ENCODE measurements at places on chromosomes 6 and 20.

DNA sequence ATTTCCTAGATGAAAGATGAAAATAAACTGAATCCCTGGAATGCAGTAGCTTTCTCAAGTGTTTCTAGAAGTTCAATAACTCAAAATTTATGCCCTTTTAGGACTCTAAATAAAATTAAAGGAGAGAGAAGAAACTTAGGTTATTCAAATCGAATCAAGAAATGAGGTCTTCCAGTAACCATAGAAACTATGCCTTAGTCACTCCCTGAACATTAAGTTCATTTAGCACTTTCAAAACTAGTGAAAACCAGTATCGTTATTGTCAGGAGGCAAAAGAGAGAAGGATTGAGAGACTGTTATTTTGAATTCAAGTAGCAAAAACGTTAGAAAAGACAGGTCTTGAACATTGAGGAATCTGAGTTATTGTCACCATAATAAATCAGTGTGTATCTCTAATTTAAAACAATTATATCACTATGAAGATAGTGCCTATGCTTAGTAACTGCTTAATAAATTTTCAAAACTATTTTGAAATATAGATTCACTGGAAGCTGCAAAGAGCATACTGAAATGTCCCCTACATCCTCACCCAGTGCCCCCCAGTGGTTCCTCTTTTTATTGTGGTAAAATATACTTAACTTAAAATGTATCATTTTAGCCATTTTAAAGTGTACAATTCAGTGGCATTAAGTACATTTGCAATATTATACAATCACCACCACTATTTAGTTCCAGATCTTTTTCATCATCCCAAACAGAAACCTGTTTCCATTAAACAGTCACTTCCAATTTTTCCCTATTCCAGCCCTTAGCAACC, 4.6 kb downstream of the RPP21 start:
- DNase-seq = no peak

DNA sequence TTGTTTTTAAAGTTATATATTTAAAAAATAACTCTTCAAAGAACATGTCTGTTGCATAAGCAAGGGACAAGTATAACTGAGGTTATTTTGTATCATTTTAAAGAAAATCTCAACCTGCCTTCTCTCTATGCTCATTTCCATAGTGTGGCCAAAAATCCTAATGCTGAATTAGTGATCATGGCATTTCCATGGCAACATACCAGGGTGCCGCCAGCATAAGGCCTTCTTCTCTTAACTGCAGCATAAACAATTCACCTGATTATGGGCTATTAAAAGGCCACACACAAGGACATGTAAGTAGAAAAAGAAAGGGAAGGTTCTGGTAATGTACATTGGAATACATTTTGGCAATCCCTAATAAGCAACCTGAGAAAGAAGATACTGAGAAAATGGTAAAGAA, 95.1 kb upstream of the RNF217 start:
- DNase-seq = no peak

- no peak for DNase-seq
Measured at GRCh38 chr6:26065952-26066380, 21.3 kb upstream of the HFE start.

- DNase-seq = no peak
Measured at GRCh38 chr6:4316867-4317400, 181.6 kb upstream of the ECI2 start.

DNA sequence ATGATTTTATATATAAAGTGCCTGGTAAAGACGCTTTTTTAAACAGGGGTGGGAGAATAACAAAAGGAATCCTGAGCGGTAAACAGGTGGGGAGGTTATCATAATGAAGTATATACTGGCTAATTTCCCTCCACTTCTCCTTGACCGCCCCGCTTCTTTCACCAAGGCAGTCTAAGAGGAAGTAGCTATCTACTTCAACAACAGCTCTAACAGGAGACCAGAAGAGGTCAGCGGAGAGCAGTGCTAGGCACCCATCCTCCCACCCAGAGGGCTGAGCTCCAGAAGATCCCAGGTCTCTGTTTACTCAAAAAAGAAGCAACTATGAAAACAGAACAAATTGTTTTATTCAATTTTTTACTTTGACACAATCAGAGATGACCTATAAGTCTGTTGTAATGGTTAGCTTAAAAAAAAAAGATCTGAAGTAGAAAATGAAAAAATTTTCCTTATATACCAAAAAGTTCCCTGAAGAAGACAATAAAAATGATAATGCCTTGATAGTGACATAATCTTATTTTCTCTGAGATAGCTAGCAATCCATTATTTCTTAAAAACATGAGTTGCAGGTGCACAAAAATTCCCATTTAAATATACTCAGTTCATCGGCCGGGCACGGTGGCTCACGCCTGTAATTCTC, 141.1 kb downstream of the PDSS2 start:
- DNase-seq = no peak

DNA sequence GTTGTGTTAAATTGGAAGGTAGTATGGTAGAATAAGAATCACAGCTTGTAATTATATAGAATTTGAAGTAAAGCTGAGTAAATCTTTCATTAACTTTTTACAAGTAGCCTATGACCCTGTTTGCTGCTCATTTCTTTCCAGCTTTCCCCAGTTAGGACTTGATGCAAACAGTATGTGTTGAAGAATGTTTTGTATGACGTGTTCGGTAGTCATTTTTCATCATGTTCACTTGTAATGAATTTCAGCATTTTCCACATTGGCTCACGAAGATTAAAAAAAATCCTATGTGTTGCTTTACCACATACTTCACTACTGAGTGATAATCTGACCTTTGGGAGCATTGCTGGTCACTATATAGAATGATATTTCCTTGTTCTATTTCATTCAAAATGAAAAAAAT, 162.4 kb downstream of the CDKAL1 start:
- no peak for DNase-seq

GRCh38 chr6:167244991-167245390, 46.1 kb upstream of the UNC93A start:
- DNase-seq = no peak

- no peak for DNase-seq
Measured at GRCh38 chr6:126027601-126028000, 41.3 kb downstream of the TRMT11 start.

GRCh38 chr6:131348572-131348971, 213.3 kb downstream of the AKAP7 start:
- DNase-seq = no peak

DNA sequence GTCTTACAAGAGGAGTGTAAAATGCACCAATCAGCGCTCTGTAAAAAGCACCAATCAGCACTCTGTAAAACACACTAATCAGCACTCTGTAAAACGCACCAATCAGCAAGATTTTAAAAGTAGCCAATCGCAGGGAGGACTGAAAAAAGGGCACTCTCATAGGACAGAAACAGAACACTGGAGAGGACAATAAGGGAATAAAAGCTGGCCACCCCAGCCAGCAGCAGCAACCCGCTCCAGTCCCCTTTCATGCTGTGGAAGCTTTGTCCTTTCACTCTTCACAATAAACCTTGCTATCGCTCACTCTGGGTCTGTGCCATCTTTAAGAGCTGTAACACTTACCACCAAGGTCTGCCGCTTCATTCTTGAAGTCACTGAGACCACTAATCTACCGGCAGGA, 1.7 kb upstream of the AIG1 start:
- no peak for DNase-seq

DNA sequence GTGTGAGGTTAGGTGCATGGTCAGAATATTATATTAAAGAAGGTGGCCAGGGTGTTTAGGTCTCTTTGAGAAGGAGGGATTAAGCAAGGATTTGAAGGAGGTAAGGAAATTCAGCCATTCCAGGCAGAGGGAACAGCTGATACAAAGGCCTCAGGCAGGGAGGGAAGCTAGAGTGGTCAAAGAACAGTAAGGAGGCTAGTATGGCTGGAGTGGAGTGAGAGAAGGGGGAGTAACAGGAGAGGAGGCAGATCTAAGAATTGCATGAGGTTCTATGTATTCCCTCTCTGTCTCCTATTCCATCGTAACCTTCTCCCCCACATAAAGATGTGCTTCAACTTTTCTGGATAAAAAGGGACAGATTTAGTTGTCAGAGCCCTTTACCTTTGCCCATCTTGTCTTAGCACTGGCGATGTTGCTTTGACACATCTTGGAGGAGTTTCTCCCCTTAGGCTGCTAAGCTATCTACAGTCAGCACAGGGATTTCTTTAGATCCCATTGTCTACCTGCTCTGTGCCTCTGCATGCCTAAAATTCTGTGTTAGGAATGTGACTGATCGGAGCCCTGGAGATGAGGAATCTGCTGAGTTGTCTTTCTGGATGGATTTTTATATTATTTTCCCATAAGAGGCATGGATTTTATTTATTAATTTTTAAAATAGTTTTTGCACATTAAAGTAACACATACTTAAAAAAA, 59.9 kb downstream of the KLHL31 start:
- DNase-seq = no peak

GRCh38 chr20:59364611-59365010, 64.2 kb downstream of the EDN3 start:
- no peak for DNase-seq

GRCh38 chr6:137213813-137214212, 5.4 kb downstream of the IFNGR1 start:
- no peak for DNase-seq

DNA sequence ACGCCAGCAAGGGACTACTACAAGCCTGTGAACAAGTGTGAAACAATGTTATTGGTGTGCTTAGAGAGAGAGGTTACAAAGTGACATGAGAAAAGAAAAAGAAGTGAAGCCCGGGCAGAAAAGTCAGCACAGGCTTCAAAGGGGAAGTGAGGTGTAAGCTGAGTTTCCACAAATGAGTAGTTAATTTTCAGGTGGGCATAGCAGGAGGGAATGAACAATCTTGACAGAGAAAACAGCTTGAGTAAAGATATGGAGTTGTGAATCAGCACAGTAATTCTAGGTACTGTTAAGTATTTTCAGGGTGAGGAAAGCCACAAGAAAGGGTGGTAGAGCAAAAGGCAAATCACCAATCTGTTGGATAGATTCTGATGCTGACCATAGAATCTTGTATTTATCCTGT, 4.3 kb downstream of the KCNQ5 start:
- no peak for DNase-seq

- DNase-seq = no peak
Measured at GRCh38 chr6:39484276-39484675, 161.8 kb upstream of the KCNK16 start.

DNA sequence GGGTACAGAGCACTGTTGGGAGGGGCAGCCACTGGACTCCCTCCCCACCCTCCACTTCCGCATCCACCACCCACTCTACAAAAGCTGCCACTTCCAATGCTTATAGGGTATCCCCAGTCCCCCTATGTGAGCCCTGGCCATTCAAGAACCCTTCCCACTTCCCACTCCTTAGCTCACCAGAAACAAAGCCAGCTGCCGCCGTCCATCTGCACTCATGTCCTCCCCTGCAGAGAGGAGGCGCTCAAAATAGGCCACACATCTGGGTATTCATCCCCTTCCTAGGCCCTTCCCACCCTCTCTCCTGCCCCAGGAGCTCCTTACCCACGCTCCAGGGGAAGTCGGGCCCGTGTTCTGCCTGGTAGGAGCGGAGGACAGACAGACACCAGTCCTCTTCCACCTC, 6.5 kb upstream of the LY6G5C start:
- no peak for DNase-seq

DNA sequence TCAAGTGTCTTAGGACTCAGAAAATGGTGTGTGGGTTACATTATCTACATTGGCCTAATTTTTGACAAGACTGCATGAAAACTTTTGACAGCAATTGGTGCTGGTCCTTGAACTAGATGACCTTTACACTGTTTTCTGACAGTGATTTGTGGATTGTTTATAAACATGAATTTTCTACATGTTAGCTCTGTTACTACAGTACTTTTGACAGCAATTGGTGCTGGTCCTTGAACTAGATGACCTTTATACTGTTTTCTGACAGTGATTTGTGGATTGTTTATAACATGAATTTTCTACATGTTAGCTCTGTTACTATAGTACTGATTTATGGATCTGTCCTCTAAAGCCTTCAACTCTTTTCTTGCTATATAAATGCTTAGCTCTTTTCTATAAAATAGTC, 16.7 kb downstream of the KCTD20 start:
- no peak for DNase-seq

DNA sequence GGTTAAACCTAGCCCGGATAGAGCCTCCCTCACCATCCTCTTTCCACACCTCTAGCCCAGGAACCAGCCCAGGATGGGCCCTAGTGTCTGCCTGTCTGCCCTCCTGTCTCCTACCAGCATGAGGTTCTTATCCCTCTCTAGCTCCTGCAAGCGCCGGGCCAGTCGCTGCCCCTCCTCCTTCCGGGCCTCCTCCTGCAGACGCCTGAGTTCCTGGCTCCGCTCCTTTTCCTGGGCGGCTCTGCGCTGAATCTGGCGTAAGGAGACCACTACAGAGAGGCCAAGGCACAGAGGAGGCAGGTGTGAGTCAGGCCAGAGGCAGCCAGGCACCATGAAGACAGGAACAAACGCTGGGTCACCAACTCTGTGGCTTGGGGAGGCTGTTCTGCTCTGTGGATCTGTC, 4.3 kb upstream of the PSORS1C2 start:
- DNase-seq = no peak

DNA sequence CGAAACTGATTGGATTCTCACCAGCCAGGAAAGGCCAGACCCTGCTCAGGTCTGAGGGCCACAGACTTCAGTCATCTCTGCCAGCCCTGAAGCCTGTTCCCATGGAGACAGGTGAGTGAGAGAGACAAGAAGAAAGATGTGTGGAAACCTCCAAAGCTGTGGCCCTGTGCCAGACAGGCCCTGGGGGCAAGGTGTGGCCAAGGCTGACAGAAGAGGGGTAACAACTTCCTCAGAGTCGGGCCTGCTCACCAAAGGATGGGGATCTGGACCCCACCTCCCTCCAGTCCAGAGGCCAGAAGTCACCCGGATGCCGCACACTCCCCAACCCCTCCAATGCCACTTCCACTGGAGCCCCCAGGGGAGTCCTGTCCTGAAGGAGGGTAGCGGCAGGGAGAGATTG, 73.6 kb downstream of the MDGA1 start:
- no peak for DNase-seq

DNA sequence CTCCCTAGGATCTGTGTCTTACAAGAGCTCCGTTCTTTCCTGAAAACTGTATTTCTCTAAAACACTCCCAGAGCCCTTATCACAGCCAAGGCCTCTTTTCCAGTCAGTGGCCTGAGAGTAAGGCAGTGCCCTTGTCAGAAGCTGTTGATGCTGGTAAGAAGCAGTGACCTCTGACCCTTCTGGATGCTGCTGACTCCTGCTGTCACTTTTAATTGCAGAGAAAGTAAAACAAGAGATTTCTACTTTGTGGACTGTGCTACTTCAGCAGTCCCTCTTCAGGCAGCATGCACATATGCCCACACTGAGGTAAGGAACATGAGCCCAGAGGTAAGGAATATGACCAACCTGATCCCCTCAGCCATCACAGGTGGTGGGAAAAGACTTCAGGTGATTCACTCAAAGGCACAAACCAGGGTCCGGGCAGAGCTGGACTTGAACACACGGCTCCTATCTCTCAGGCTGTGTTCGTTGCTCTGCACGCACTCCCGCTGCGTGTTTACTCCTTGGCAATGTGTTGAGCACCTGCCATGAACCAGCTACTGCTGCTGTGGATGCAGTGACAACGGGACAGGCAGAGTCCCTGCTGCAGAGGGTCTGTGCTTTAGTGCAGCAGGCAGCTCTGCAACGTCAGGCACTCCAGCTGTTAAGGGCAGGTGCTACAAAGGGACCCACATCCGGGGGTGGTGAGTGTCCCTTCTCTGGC, 201.9 kb upstream of the CST7 start:
- DNase-seq = no peak

GRCh38 chr20:56200456-56200855, 48.1 kb upstream of the MC3R start:
- DNase-seq = no peak

- no peak for DNase-seq
Measured at GRCh38 chr20:5670874-5671273, 79.3 kb upstream of the SHLD1 start.
